Stimulated activated CD4-positive, alpha-beta T cell treated with anti-CD3 and anti-CD28 coated beads, Interleukin-4, amount 100 ng/mL, for 4 hours (primary cell): ENCODE measurements at places on chromosomes 1 and 21.

GRCh38 chr1:235093696-235094592, 34.7 kb downstream of the TOMM20 start:
- peak; percentile 79 for DNase-seq

- DNase-seq, result no peak
These were observed 14.6 kb downstream of the KIF26B start for GRCh38 chr1:245169376-245169775.

DNA sequence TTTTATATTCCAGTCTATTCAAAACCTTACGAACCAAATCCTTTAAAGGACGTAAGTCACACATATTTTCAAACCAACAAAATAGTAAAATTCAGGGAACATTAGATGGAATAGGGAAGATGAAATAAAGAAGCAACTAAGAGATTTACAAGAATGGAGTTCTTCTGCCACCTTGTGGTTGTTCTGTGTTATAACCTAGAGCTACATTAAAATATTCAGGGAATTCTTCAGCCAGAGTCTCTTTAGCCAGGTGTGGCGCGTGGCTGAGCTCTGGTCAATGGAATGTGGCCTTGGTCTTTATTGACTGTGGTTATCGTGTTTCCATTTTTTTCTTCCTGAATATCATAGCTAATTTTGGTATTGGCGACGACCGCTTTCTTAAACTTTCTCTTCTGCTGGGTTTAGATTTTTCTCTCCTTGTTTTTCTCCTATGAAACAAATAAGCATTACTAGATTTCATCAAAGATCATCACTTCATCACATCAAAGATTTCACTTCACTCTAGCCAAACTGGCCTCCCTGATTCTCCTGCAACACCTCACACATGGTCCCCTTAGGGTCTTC, 221.3 kb downstream of the MRPL39 start:
- DNase-seq, result no peak

DNA sequence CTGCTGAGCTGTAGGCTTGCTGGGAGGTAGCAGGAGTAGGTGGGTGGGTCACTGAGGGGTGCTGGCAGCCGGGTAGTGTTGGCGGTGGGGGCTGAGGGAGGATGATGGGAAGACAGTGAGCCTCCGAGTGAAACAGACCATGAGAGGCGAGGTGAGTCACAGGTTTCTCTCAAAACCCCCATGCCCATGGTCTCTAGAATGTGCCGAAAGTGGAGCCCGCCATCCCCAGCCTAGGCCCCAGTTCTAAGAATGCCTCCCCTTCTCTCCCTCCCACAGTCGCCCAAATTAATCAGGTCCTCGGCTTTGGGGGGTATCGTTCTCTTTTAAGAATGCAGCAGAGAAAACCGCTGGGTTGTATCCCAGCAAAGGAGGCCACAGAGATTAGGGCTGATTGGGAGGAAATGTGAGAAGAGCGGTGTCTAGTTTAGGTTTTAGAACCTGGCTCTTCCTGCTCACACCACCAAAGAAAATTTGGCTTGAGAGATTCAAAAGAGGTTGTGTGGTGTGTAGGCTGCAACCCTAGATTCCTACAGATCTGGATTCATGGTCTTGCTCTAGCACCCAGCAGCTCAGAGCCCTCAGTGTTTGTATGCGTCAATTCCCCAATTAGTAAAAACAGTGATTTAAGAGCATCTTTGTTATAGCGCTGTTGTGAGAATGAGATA, 27.7 kb upstream of the IL19 start:
- DNase-seq, result no peak

DNA sequence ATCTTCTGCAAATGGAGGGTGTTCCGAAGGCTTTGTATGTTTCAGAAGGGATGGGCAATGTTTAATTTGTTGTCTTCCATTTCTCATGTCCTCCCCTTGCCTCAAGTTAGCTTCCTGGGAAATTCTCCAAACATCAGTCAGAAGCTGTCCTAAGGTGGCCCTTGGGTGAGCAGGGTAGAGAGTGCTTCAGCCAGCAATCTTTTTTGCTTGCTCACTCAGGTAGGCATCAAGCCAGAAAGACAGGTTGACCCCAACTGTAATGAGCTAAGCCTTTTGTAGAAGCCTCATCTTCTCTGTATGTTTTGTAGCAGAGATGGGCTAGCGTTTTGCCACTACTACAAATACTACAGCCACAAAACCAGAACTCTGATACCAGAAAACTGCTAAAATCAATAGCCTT, 321.5 kb upstream of the FAM78B start:
- DNase-seq, result no peak

DNA sequence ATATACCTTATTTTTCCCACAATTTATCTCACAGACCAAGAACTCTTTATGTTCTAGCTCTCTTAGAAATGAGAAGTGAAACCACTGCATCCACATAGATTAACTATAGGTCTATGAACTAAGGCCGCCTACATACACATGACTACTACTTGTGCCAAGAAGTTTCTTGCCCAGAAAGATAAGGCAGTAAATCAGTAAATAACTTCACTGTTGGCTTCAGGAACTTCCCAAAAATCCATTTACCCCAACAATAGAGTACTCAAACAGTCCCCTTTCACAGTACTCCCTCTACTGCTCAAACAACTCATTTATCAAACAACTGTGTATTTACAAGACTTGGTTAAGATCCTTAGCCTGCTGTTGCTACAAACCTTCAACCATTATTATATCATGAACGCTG, 96.5 kb downstream of the NME7 start:
- no peak for DNase-seq

GRCh38 chr21:45031571-45032191, 42.7 kb upstream of the ADARB1 start:
- no peak for DNase-seq

DNA sequence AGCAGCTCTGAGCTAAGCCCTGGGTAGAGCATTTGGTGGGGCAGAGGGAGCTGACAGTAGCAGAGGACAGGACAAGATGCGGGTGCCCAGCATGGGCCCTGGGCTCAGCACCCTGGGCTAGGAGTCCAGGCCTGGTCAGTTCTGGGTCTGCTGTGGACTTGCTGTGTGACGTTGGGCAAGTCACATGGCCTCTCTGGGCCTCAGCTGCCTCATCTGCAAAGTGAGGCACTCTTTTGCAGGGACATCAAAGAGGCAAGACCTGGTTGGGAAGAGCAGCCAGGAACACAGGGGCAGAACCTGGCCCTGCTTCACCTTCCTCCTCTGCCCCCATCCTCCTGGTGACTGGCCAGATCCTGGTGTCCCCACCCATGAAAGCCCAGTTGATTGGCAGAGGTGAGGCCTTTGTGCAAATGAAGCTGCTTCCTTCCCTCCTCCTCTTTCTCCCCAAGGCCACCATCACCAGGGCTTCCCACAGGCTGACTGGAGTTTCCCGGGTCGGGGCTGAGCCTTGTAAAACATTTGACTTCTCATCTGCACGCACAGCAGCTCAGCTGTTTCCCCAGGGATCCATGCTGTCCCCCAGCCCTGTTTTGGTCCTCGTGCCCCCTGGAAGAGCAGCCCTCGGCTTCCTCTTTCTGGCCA, 350.5 kb downstream of the MATN1 start:
- DNase-seq, result no peak

DNA sequence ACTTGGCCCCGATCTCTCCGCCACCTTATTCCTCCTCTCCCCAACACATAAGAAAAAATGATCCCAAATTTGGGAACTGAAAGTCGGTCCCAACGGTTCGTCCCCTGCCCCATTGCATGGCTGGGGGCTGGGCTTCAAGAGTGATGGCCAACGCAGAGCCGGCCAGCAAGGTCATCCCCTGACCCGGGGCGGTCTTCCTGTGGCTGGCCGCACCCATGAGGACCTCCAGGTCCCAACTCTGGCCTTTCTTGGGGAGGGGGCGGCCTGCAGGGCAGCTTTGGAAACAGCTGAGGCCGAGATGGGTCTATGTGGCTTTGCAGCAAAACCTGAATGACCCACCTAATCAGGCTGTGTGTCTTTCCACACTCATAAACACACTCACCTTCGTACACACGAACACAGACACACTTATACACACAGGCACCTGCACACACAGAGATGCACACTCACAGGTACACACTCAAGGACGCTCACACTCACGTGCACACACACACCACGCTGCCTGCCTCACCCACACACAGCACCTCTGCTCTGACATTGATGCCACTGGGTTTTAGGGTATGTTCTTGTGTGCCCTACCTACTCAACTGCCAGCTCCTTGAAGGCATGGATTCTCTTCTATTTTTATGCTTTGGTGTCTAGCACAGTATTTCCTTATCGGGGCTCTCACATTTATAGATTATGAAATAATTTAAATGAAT, 562 bp downstream of the DYNLT5 start:
- no peak for DNase-seq

GRCh38 chr1:227886993-227887696, 60.6 kb downstream of the WNT9A start:
- peak; percentile 26 for DNase-seq
